ENCODE measurements at places on chromosomes 1 and 21.

DNA sequence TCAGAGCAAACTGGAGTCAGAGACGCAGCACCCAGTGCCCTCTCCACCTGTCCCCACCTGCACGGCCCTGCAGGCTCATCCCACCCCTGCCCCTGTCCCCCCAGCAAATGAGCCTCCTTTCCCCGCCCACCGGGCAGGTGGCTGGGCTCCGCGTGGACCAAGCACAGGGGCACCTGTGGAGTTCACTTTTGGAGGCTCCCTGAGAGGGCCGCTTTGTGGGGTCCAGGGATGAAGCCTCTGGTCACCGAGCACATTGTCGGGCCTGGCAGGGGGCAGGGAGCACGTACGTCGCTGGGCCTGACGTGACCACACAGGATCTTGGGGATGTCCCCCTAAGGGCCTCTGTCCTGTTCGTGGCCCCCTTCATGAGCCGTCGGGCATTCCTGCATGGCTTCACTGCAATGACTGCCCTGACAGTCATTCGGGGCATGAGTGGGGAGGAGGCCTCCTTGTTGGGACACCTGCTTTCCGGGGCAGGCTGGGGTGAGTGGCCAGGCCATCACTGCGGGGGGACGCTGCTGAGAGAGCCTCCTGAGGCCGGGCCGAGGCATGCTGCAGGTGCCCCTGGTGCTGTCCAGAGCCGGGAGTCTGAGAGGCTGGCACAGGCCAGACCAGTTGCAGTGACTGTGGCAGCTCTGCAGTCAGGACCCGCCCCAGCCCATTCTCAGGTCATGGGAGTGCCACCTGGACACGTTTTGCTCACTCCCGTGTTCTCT, 19.7 kb downstream of the SLX9 start:
- DNase-seq: no peak

- DNase-seq: no peak
Observed at GRCh38 chr1:117037802-117038201, 22.3 kb upstream of the TTF2 start.

GRCh38 chr1:54965624-54966340, 14.6 kb upstream of the TMEM61 start:
- no peak for DNase-seq

- DNase-seq: no peak
Observed at GRCh38 chr1:183588827-183589226, 1.4 kb downstream of the NCF2 start.

DNA sequence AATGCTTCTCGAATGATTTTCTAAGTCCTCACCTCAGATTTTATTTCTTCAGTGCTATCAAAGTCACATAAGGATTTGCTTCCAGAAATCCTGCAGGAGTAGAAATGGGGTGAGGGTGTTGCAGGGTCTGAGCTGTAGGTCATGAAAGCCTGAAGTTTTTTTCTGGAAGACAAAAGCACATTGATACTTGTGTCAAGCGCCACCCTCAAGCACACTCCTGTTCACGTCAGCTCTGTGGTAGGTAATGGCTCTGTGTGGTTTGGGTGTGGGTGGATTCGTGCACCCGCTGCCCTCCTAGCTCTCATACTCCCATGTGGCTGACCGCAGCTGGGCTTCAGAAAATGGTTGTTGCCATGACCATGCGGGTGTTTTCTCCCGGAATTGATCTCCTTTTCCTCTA, 39.9 kb downstream of the AKNAD1 start:
- no peak for DNase-seq

GRCh38 chr1:161222175-161223019, 1.0 kb downstream of the APOA2 start:
- DNase-seq: no peak

DNA sequence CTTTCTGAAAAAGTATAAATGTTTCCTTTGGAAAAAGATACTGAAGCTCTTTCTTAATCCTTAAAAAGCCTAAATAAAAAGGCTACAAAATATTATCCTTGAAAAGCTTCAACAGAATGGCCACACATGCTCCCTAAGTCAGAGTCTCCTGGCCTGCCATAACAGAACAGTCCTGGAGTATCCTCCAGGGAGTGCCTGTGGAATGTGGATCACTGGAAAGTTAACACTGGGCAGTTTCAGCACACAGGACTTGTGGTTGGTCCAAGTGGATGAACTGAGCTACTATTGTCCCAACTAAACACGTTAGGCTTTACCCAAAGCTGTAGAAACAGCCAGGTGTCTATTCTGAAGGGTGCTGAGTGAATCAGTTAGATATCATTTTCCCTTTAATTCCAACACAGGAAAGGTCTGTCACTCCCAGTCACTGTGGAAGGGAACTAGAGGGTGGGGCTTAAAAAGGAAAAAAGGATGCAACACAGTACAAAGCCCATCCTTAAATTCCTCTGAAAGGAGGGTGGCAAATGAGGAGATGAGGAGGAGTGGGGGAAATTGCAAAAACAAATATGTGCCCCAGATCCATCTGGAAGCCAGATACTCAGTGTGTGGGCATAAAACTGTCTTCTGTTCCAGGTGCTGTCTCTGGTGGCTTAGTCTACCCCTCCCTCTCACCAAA, 196.3 kb upstream of the SPAG17 start:
- DNase-seq: no peak

DNA sequence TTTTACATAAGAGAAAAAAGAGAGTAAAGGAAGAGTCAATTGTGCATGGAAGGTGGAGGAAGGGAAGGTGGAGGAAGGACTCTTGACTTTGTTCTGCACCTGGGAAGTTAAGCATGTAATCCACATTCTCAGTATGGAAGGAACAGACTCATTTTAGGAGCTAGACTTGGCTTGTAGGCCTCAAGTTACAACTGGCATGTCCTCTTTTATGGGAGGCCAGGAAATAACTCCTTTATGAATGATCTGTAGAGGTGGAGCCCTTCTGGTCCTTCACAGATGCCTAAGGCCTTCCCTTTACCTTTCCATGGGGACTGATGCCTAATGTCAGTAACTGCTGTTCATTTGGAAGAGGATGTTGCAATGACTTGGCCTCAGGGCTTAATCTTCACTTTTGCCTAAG, 29.4 kb upstream of the CCSAP start:
- DNase-seq: no peak

DNA sequence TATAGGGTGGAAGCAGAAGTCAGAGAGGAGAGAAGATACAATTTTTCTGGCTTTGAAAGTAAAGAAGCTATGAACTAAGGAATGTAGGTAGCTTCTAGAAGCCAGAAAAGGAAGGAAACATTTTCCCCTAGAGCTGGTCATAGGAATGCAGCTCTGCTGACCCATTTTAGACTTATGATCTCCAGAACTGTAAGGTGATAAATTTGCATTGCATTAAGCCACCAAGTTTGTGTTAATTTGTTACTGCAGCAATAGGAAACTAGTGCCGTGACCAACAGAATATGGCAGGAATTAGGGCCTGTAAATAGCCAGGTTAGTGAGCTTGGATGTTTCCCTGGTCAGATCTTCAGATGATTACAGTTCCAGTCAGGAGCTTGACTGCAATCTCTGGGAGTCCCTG, 244.3 kb upstream of the C1orf105 start:
- no peak for DNase-seq

DNA sequence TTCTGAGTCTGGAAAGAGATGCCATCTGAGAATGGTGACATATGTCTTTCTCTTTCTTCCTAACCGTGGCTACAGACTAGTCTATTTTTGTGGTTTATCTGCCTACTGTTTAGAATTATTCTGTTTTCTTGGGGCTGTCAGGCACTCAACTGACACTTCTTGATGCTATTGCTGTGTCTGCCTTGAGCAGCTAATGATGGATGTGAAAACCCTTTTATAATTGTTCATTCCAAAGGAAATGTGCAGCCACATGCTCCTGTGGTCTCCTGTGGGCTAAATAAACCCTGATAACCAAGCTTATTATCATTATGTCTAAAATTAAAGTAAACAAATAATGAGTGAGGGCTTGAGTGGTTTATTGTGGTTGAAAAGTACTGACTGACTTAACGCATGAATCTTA, 52.7 kb upstream of the CXADR start:
- DNase-seq: no peak

GRCh38 chr1:11568687-11569086, 85.5 kb downstream of the FBXO2 start:
- no peak for DNase-seq

GRCh38 chr1:155650231-155650757, 38.3 kb downstream of the YY1AP1 start:
- no peak for DNase-seq

DNA sequence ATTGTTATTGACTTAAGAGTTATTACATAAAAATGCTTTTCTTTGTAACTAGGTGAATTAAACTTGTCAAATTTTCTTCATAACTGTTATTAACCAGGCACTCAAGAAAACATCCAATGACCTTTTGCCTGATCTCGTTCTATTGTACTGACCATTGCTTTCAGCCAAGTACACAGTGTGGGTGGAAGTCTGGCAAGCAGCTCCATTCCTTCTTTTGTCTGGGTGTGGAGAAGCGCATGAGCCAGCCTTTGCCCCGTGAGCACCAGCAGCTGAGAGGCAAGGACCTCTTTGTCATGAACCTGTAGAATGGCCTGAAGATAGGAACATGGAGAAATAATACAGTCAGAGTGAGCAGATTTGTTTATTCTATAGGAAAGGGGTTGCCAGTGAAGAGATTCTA, 57.5 kb downstream of the IARS2 start:
- no peak for DNase-seq

- no peak for DNase-seq
Observed at GRCh38 chr1:110872745-110873720, at the start of gene CD53. Gene CD53 (plus strand): TSS chr1:110873148. CDS start chr1:110891409, 18,261 bp downstream.

- no peak for DNase-seq
Observed at GRCh38 chr1:116874733-116875249, 34.9 kb upstream of the PTGFRN start.

DNA sequence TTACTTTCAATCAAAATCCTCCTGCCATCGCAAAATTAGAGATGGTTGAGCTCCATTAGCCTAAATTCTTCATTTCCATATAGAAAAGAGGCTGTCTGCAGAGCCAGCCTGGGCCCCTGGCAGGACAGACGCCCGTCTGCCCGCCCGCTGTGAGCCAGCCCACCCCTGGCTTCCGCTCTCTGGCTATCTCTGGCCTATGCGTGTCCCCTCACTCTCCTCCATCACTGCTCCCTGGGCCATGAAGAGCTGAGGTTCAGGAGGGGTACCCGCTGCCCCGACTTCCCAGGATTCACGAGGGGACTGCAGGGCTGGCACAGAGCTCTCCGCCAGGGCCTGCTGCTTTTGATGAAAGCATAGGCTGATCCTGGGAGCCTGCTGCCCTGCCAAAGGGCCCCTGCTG, 117.6 kb downstream of the CASZ1 start:
- no peak for DNase-seq

GRCh38 chr21:32599526-32599925, 12.7 kb downstream of the CFAP298 start:
- DNase-seq: no peak

DNA sequence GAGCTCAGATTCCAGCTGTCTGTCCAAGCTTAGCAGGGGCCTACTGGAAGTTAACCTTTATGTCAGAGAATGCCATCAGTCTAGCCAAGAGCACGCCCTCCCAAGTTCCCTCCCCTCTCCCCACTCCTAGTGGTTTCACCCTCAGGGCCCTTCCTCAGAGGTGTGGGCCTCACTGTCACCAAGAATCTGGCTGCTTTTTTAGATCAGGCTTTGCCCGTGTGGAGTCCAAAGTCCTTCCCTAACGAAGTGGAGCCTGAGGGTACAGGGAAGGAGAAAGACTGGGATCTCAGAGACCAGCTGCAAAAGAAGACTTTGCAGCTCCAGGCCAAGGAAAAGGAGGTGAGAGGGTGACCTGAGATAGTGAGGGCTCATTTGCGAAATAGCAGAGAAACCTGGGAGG, 4.1 kb downstream of the C1orf74 start:
- no peak for DNase-seq

GRCh38 chr21:29307718-29308455, 9.2 kb downstream of the BACH1 start:
- DNase-seq: no peak

- no peak for DNase-seq
Observed at GRCh38 chr1:211335522-211336157, 9.0 kb downstream of the TRAF5 start.
